GM12891 (cell line): ENCODE measurements at places on chromosomes 6 and 20.

GRCh38 chr6:127302728-127303660 lies 36.3 kb downstream of the RNF146 start:
- DNase-seq: peak; percentile 0

DNA sequence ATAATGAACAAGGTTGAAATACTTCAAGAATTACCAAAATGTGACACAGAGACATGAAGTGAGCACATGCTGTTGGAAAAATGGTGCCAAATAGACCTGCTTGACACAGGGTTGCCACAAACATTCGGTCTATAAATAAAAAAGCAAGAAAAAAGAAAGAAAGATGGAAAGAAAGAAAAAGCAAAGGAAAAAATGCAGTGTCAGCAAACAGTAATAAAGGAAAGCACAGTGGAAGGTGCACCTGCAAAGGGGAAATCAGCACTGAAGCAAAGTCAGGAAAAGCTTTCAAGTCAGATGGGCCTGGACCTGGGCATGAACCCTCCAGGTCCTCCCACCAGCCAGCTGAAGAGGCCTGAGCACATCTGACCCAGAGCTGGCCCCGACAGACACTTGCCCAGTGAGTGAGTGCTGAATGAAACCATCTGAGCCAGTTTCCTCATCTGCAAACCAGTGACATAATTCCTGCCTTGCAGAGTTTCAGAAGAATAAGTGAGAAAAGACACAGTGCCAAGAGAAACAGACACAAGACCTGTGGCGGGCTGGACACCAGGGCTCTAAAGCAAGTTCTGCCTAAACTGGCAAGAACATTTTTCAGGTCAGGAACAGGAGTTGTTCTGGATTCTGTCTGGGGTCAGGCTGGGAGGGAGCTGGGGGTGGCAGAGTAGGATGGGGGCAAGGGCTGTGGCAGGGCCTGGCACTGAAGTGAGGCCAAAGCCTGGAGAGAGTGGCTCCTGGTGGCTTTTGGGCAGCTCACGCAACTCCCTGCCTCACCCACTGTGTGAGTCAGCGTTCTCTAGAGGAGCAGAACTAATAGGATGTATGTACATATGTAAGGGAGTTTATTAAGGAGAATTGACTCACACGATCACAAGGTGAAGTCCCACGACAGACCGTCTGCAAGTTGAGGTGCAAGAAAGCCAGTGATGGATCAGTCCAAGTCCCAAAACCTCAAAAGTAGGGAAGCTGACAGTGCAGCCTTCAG lies 23.9 kb upstream of the MICB start:
- DNase-seq: no peak

DNA sequence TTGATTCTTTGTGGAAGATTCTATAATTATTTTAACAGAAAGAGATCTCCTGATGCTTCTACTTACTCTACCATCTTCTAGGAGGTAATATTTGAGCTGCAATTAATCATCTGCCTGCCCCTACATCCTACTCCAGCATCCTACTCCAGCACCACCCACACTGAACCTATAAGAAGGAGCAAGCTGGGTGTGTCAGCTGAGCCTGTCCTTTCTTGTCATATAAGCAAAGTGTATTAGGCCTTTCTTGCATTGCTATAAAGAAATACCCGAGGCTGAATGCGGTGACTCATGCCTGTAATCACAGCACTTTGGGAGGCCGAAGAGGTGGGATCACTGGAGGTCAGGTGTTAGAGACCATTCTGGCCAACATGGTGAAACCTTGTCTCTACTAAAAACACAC lies 84.2 kb upstream of the ARG1 start:
- no peak for DNase-seq

GRCh38 chr20:50291254-50292078 lies 100.8 kb downstream of the CEBPB start:
- no peak for DNase-seq

- DNase-seq: no peak
Measured at GRCh38 chr6:168737481-168737880, 296.5 kb downstream of the SMOC2 start.

- DNase-seq: no peak
Measured at GRCh38 chr20:7935027-7935551, 5.2 kb downstream of the HAO1 start.

- no peak for DNase-seq
Measured at GRCh38 chr6:31489086-31489485, 8.9 kb upstream of the MICB start.
